ENCODE measurements at places on chromosomes 2 and 18. TPM values are rescaled to one million over a fixed set of nuclear protein-coding genes. Genes with fewer than 3 reads are reported as not detected.

- H3K27me3 ChIP-seq = no peaks in the 10 kb centered on the region
- H3K36me3 ChIP-seq = no peaks in the 10 kb centered on the region
- no peak for DNase-seq
- H3K4me1 ChIP-seq = no peaks in the 10 kb centered on the region
Observed at GRCh38 chr2:84077496-84077895, 381.6 kb downstream of the SUCLG1 start.

DNA sequence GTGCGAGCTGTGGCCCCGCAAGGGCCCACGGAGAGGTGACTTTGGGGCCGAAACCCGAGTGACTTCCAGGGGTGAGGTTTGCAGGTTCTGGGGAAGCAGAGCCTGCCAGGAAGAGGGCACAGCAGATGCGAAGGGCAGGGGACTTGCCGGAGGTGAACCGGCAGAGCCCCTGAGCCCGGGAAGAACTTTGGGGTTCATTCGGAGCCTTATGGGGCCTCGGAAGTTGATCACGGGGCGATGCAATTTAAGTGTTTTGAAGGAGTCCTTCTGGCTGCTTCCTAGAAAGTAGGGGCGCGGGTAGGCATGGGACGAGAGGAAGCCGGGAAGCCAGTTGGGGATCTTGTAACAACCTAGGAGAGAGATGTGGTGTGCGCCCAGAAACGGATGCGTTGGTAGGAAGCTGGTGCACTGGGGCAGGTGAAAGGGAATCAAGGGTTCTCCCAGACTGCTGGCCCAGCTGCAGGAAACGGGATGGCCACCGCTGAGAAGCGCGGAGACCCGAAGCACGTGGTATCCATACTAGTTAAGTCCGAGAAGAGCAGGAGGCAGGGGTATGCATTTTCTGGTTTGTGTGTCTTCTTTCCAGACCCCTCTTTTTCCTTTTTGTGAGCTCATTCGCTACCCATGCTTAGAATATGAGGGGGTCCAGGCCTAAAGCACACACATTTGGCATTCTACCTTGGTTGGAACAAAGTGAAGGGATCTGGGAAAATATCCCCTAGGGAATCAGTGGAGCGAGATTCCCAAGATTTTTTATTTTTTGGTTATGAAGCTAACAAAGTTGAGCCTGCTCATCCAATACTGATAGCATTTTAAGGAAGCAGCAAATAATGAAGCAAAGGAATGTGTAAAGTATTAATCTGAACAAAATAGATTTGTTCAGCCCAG lies 758 bp downstream of the SCLY start:
- peaks cover 9% of the 10 kb centered on the region for H3K36me3 ChIP-seq
- no peak for DNase-seq
- peak overlapping the region; percentile 90 for H3K27ac ChIP-seq
- H3K4me3 ChIP-seq = peak overlapping the region; percentile 96
- H3K27me3 ChIP-seq = no peaks in the 10 kb centered on the region
- H3K4me1 ChIP-seq = peaks cover 18% of the 10 kb centered on the region

DNA sequence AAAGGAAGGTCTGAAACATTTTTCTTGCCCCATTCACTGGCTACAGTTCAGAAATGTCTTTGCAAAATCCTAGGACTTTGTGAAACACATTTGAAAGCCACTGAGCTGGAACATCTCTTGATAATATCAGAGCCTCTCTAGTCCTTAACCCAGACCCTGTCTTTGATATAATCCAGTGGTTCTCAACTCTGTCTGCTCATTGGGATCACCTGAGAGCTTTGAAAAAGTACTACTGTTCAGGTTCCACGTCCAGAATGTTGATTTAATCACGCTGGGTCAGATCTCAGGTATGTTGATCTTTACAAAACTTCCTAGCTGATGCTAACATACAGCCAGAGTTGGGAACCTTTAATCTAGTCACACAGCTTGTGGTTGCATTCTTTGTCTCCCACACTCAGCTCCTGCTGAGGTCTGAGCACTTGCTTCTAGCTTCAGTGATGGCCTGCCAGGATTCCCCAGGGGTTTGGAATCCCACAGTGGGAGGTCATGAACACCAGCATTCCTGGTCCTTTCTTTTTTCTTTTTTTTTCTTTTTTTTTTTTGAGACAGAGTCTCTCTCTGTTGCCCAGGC lies 262.7 kb downstream of the SETBP1 start:
- no peaks in the 10 kb centered on the region for H3K27me3 ChIP-seq
- DNase-seq = no peak
- no peak overlapping the region for H3K27ac ChIP-seq
- H3K36me3 ChIP-seq = no peaks in the 10 kb centered on the region

DNA sequence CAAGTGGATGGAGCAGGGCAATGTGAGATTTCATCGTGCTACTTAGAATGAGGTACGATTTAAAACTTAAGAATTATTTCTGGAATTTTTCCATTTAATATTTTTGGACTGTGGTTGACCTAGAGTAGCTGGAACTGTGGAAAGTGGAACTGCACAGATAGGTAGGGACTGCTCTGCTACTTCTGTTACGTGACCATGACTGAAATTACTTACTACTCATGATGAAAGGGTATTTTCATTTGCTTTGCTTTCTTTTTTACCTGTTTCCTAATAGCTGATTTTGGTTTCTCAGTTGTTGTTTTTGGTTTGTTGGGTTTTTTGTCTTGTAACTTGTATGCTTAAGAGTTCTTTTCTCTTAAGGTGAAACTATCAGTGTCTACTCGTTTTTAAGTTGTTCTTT lies 11.4 kb downstream of the UBE2E3 start:
- no peak overlapping the region for H3K27ac ChIP-seq
- no peak overlapping the region for H3K4me3 ChIP-seq
- peaks cover 4% of the 10 kb centered on the region for H3K36me3 ChIP-seq

DNA sequence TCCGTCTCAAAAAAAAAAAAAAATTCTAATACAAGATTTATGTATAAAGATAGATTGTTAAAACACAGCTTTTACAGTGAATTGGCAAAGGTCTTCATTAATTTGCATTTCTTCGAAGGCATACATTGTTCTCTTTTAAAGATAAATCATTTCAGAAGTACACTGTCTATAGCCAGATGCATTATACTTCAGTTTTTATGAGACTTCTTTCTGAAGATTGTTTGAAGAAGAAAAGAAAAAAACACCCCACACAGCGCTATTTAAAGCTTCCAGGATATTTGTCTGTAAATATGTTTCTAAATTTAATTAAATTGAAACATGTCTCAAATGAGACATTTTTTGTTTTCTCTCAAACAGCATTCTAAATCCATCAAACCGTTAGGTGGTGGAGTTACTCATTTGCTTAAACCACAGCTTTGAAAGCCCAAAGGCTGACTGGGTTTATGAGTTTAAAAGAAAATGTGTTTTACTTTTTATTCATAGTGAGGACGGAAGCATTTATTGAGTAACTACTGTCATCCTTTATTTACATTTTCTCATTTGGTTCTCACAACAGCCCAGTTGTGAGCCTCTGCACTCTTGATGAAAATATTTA lies 42.4 kb upstream of the C1GALT1C1L start:
- H3K27me3 ChIP-seq = no peaks in the 10 kb centered on the region
- H3K36me3 ChIP-seq = no peaks in the 10 kb centered on the region
- no peak for DNase-seq
- no peak overlapping the region for H3K27ac ChIP-seq

- H3K4me1 ChIP-seq = peaks cover 5% of the 10 kb centered on the region
- DNase-seq = no peak
- no peaks in the 10 kb centered on the region for H3K36me3 ChIP-seq
Observed at GRCh38 chr2:71156573-71156972, 26.1 kb downstream of the MPHOSPH10 start.

- no peak overlapping the region for H3K27ac ChIP-seq
- no peaks in the 10 kb centered on the region for H3K36me3 ChIP-seq
- no peak overlapping the region for H3K4me3 ChIP-seq
Observed at GRCh38 chr2:201915446-201915845, 109.1 kb downstream of the CDK15 start.

DNA sequence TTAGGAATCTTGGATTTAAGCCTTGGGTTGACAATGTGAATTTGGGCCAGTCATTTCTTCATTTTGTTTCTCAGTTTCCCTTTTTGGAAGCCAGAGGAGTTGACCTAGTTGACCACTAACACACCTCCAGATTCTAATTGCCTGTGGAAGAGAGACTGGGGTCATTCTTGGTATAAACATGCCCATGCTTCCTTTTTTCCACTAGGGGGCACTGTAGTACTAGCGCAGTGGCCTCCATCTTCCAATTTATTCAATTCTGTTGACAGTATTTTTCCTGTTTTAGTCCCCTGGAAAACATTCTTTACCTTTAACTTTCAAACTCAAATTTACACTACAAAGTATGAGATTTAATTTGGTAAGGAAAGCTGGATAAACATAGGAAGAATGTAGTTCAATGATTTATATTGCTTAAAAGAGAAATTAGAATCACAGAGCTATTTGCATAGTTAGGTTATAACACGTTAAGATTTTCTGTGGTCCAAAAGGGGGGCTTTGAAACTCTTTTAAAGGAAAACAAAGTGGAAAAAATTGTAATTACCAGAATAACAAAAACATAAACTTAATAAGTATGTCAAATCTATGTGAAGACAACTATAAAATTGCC lies 57.5 kb upstream of the AGPS start:
- peaks cover 7% of the 10 kb centered on the region for H3K4me1 ChIP-seq
- DNase-seq = no peak
- H3K36me3 ChIP-seq = peaks cover 8% of the 10 kb centered on the region
- no peaks in the 10 kb centered on the region for H3K27me3 ChIP-seq
- H3K4me3 ChIP-seq = no peak overlapping the region

- no peaks in the 10 kb centered on the region for H3K27me3 ChIP-seq
- no peaks in the 10 kb centered on the region for H3K4me1 ChIP-seq
- no peak overlapping the region for H3K4me3 ChIP-seq
Observed at GRCh38 chr2:229127471-229127870, 143.6 kb downstream of the PID1 start.

DNA sequence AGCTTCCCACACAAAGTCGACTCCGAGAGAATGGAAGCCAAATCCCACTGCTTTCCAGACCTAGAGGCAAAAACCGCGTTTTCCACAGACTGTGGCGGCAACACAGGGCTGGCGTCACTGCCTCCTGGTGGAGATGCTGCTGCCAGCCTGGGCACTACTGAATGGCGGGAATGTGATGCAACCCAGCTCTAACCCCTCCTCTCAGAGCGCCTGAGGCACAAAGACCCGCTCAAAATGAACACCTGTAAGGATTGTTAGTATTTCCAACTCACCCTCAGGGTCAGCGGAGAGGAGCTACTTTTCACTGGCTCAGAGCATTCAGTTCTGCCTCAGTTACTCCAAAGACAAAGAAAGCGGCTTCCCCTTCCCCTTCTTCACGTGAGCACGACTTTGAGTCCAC lies 548.0 kb upstream of the SALL3 start:
- H3K36me3 ChIP-seq = no peaks in the 10 kb centered on the region
- no peaks in the 10 kb centered on the region for H3K27me3 ChIP-seq
- no peaks in the 10 kb centered on the region for H3K4me1 ChIP-seq
- H3K4me3 ChIP-seq = no peak overlapping the region

STAT4 gene
- total RNA-seq = 5.8 TPM

LOXHD1 gene
- 2.9 TPM for total RNA-seq

ABCG5 gene
- total RNA-seq = not detected

NT5C1B gene
- not detected for total RNA-seq

Measured in lower lobe of right lung (tissue), 2 donors.